Breast epithelium (tissue), 4 donors: ENCODE measurements at places on chromosomes 4 and X.

GRCh38 chrX:137101273-137101990 lies 67.6 kb upstream of the GPR101 start:
- H3K27ac ChIP-seq: no peak overlapping the region
- H3K27me3 ChIP-seq: peaks cover 45% of the 10 kb centered on the region
- no peak for DNase-seq

DNA sequence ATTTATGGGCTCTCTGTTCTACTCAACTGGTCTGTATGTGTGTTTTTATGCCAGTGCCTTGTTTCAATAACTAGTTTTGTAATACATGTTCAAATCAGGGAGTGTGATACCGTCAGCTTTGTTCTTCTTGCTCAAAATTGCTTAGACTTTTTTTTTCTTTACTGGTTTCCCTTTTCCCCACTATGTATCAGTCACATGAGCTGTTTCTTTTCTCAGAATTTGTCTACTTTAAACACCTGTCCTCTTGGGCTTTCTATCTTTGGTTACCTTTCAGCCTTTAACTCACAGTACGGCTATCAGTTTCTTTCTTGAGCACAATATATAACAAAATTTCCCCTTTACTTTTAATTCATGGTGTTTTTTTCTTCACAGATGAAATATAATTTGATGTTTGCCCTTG lies 5.4 kb upstream of the GLRA3 start:
- H3K4me1 ChIP-seq: no peaks in the 10 kb centered on the region
- DNase-seq: no peak
- H3K27ac ChIP-seq: no peak overlapping the region
- no peaks in the 10 kb centered on the region for H3K36me3 ChIP-seq

- no peaks in the 10 kb centered on the region for H3K27me3 ChIP-seq
- no peak overlapping the region for H3K4me3 ChIP-seq
- H3K36me3 ChIP-seq: no peaks in the 10 kb centered on the region
These were observed 1028.4 kb upstream of the INTU start for GRCh38 chr4:126604268-126604867.

GRCh38 chr4:158870626-158871334 lies 102.0 kb downstream of the FNIP2 start:
- H3K36me3 ChIP-seq: no peaks in the 10 kb centered on the region
- H3K4me1 ChIP-seq: no peaks in the 10 kb centered on the region
- no peak for DNase-seq
- H3K27me3 ChIP-seq: no peaks in the 10 kb centered on the region

GRCh38 chr4:105147553-105148161 lies 981 bp downstream of the TET2 start:
- peak overlapping the region; percentile 81 for H3K27ac ChIP-seq
- H3K4me3 ChIP-seq: peak overlapping the region; percentile 58
- peaks cover 7% of the 10 kb centered on the region for H3K4me1 ChIP-seq
- H3K27me3 ChIP-seq: no peaks in the 10 kb centered on the region
- no peaks in the 10 kb centered on the region for H3K36me3 ChIP-seq
- no peak for DNase-seq

GRCh38 chr4:10701702-10702460 lies 17.3 kb upstream of the CLNK start:
- H3K4me3 ChIP-seq: no peak overlapping the region
- no peak overlapping the region for H3K27ac ChIP-seq
- H3K27me3 ChIP-seq: no peaks in the 10 kb centered on the region
- H3K4me1 ChIP-seq: no peaks in the 10 kb centered on the region

- no peak overlapping the region for H3K4me3 ChIP-seq
- H3K36me3 ChIP-seq: no peaks in the 10 kb centered on the region
- H3K27me3 ChIP-seq: no peaks in the 10 kb centered on the region
These were observed 626.6 kb downstream of the MID1IP1 start for GRCh38 chrX:39427906-39428305.

- DNase-seq: no peak
- no peak overlapping the region for H3K27ac ChIP-seq
- no peaks in the 10 kb centered on the region for H3K36me3 ChIP-seq
These were observed 187.7 kb downstream of the DCTD start for GRCh38 chr4:182729516-182729915.

GRCh38 chr4:76706581-76706980 lies 191.4 kb downstream of the SOWAHB start:
- no peaks in the 10 kb centered on the region for H3K36me3 ChIP-seq
- H3K27ac ChIP-seq: peak overlapping the region; percentile 86
- H3K4me1 ChIP-seq: peaks cover 7% of the 10 kb centered on the region
- no peaks in the 10 kb centered on the region for H3K27me3 ChIP-seq
- DNase-seq: no peak

DNA sequence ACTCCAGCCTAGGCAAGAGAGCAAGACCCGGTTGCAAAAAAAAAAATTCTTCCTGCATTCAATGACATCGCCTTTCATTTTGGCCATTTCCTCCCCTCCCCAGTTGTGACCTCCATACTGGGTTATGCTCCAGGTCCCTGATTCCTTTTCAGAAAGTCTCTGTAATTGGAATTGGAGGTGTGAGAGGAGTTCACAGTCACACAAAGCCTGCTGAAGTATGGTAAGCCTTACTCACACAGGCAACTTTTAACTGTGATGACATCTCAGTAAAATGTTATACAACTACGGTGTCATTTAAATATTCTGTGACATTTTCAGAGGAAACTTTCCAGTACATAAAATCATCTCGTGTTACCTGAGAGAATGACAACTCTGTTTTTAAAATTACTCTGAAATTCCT lies 73.6 kb downstream of the CEP44 start:
- no peak overlapping the region for H3K4me3 ChIP-seq
- no peaks in the 10 kb centered on the region for H3K36me3 ChIP-seq
- no peaks in the 10 kb centered on the region for H3K27me3 ChIP-seq

DNA sequence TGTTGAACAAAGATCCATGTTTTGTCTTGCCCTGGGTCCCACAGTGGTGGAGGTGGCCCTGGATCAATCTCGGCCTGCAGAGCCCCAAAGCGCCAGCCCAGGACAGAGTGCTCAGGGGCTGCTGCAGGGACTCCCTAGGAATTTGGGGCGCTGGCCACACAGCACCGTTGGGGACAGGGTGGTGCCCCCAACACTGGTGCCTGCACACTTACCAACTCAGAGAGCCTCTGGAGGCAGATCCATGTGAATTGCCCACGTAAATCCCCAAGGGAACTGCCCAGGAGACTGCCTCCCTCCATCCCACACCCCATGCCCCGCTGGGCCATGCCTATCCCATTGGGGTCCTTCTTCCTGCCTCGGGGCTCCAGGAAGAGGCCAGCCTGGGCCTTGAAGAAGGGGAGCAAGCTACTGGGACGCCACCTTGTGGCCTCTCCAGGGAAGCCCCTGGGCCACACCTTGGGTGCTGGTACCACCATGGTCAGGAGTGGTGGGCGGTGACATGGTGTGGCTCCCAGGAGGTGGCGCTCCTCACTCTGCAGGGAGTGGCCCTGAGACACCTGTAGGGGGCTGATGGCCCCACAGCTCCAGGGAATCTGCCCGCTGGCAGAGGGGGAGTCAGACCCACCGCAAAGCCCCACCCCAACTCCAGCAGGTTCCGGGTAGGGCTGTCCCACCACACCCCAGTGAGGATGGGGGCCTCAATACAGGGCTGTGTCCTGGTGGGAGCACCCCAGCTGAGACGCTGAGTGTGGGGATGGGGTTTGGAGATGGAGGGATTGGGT lies 22.8 kb downstream of the CFAP99 start:
- no peak overlapping the region for H3K4me3 ChIP-seq
- H3K27ac ChIP-seq: no peak overlapping the region
- no peaks in the 10 kb centered on the region for H3K27me3 ChIP-seq
- H3K4me1 ChIP-seq: no peaks in the 10 kb centered on the region

DNA sequence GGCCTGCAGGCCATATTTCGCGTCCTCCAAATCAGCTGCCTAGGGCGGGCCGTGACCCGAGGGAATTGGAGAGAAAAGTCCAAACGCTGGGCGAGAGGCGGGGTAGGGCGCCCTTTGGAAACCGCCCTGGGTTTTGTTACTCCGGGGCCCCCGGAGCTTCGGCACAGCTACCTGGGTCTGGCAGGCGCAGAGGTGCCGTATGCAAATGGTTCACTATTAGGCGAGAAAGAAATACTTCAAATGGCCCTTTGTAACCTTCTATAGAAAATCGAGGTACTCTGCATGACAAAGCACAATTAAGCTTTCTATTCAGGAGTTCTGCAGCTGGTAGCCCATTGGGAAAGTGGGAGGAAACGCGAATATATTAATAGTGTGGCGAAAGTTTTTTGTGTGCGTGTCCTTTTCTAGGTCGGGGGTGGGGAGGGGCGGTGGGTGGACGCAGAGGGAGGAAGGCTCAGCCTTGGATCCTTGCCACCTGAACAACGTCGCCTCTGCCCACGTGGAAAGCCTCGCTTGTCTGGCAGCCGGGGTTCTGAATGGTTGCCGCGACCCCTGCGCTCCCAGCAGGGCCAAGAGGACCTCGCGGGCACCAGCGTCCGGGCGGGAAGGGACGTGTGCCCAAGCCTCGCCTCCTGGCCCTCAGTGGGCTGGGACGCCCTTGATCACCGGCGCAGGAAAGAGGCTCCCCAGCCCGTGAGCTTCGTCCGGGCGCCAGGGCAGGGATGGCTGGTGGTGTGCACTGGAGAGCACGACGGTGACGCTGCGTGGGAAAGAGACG lies 9.5 kb downstream of the GSX2 start:
- peak overlapping the region; percentile 57 for H3K4me3 ChIP-seq
- no peaks in the 10 kb centered on the region for H3K36me3 ChIP-seq
- peaks cover 20% of the 10 kb centered on the region for H3K27me3 ChIP-seq
- no peak overlapping the region for H3K27ac ChIP-seq
- DNase-seq: no peak
- no peaks in the 10 kb centered on the region for H3K4me1 ChIP-seq

- H3K36me3 ChIP-seq: no peaks in the 10 kb centered on the region
- H3K27ac ChIP-seq: peak overlapping the region; percentile 96
- H3K4me1 ChIP-seq: no peaks in the 10 kb centered on the region
- no peaks in the 10 kb centered on the region for H3K27me3 ChIP-seq
These were observed 940 bp upstream of the UTP3 start for GRCh38 chr4:70687392-70687791.

DNA sequence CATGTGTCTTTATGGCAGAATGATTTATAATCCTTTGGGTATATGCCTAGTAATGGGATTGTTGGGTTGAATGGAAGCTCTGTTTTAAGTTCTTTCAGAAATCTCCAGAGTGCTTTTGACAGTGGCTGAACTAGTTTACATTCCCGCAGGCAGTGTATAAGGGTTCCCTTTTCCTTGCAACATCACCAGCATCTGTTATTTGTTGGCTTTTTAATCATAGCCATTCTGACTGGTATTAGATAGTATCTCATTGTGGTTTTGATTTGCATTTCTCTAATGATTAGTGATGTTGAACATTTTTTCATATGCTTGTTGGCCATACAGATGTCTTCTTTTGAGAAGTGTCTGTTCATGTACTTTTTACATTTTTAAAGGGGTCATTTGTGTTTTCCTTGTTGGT lies 129.8 kb downstream of the TBCK start:
- H3K4me1 ChIP-seq: no peaks in the 10 kb centered on the region
- no peak overlapping the region for H3K27ac ChIP-seq
- no peak for DNase-seq
- H3K36me3 ChIP-seq: no peaks in the 10 kb centered on the region
- no peak overlapping the region for H3K4me3 ChIP-seq

DNA sequence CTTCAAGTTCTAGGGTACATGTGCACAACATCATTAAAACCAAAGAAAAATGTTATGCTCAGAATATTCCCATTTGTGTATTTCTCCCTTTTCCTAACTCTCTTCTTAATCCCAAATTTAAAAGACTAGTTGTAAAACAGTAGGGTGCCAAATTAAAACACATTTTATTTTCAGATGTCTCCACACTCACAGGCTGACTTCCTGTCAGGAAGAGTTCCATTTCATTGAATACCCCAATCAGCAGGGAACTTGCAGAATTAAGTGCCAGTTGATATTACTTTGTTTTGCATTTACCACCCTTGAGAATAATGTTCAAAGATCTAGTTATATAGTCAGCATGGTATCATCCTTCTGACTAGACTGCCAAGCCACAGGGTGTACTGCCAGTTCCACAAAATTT lies 207.9 kb downstream of the MAB21L2 start:
- H3K36me3 ChIP-seq: no peaks in the 10 kb centered on the region
- no peaks in the 10 kb centered on the region for H3K4me1 ChIP-seq
- no peak overlapping the region for H3K27ac ChIP-seq
